COR-L47 (cell line): ENCODE measurements at places on chromosomes 7 and 10.

DNA sequence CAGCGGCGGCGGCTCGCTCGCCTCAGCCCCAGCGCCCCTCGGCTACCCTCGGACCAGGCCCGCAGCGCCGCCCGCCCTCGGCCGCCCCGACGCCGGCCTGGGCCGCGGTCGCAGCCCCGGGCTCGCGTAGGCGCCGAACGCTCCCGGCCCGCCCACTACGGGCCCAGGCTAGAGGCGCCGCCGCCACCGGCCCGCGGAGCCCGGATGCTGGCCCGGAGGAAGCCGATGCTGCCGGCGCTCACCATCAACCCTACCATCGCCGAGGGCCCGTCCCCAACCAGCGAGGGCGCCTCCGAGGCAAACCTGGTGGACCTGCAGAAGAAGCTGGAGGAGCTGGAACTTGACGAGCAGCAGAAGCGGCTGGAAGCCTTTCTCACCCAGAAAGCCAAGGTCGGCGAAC lies 18.2 kb upstream of the TSPAN33 start:
- DNase-seq: no peak

DNA sequence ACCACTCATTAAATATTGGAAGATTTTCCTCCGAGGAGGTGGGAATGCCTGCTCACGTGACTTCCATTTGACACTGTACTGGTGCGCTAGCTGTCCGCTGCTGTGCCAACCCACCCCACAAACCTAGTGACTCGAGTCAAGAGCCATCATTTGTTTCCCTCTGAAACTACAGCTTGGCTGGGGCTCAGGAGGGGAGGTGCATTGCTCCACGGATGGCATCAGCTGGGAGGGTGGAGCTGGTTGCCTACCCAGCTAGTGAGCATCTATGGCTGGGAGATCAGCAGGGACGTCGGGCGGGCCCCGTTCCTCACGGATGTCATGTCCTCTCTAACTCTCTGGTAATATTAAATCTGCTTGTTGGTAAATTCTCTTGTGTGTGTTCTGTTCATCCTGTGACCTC lies 9.5 kb upstream of the FOXL3 start:
- DNase-seq: no peak

- DNase-seq: no peak
These were observed 23.4 kb upstream of the ZC3HAV1 start for GRCh38 chr7:139132887-139133286.

DNA sequence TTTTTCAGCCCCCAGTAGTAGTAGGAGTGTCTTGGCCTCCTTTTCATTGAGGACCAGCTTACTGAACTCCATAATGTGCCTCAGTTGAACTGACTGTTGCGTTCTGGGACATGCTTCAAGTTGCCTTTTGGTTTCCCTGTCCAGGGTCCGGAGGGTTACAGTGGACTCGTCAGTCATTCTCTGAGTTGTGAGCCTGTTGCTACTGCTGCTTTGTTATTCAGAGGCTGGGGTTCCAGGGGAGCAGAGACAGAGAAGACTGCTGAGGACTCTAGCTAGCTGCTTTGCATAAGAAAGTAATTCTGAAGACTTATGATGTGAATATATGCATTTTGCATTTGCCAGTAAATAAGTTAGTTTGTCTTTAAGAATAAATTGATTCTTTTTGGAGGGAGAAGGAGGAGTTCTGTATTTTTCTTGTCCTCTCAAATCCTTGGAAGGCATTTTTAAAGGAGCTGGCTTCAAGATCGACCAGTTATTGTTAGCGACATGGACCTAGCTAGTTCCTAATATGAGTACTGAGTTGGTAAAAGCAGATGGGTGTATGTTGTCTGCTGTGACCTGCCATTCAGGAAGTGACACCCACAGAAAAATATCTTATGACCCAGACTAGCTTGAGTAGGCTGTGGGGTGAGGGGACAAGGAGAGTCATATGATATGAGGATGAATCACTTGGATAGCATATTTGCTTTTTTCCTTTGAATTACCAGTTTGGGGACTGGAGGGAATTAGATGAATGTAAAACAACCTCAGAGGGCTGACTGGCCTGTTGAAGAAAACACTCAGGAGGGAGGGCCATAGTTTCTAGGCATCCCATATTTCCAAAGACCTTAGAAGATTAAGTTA lies 8.3 kb downstream of the PI4K2A start:
- DNase-seq: no peak

GRCh38 chr7:149217570-149217969 lies 21.9 kb upstream of the ZNF212 start:
- no peak for DNase-seq

- DNase-seq: no peak
These were observed 38.7 kb upstream of the DLG5 start for GRCh38 chr10:77965294-77965693.

DNA sequence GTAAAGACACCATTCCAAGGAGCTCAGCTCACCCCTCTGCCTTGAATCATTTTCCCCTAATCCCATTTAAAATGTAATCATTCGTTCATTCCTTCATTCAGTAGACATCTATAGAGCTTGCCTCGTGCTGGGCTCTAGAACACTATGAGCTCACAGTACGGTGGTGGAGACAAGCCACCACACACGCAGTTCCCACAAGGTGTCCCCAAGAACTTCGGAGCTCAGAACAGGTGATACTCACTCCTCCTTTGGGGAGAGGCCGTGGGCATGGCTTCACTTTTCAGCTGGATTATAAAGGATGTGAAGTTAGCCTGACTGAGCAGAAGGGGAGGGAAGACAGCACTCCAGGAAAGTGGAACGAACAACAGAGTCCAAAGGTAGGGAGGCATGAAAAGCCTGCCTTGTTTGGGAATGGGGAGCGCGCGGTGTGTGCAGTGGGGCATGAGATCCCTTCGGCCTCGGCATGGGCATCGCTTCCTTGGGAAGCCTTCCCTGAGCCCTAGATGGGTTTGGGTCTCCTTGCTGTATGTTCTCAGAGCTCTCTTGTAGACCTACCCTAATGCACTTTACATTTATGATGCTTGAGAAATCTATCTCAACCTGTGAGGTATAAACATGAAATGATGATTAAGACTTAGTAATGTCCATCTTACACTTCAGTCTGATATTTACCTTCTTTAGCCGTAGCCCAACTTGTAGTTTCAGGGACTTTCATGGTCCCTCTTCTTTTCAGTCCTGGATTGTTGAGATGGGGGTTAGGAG lies 809 bp upstream of the OGA start:
- peak; percentile 45 for DNase-seq

DNA sequence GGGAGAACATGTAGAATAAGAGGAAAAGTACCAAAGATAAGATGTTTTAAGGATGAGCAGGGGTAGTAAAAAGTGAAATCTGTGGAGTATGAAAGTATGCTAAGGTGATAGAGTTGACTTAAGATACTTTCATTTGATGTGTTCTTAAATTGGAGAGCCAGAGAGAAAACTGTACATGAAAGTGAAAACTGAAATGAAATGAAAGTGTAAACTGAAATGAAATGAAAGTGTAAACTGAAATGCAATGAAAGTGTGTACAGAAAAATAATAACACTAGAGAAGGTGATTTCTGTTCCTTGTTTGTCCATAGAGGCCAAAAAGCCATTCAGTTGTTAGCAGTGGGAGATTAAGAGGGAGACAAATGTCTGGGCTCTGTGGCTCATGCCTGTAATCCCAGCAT lies 17.5 kb downstream of the AHR start:
- no peak for DNase-seq

- DNase-seq: no peak
These were observed 36.6 kb downstream of the CNNM1 start for GRCh38 chr10:99365736-99366135.

DNA sequence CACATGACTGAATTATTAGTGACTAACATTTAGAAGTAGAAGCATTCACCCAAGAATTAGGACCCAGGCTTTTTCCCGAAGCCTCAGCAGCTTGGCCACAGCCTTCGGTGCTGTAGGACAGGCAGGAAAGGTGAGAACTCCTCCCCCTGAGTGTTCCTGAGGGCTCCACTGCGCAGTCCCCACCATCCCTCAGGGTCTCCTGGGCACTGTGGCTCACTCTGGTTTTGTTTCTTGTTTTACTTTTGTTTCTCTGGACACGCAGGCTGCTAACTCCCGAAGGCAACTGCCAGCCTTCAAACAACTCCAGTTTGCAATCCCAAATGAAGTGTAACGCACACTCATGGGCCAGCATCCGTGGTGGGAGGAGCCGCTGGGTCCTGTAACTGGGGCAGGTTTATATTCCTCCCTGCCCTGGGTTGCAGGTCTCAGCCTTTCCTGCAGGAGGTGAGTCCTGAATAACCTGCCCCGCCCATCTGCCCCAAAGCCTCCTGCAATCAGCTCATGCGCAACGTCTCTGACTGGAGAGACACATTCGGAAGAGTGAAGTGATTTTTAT lies 492.9 kb downstream of the PTPRN2 start:
- DNase-seq: no peak

GRCh38 chr7:113000316-113001020 lies 86.2 kb downstream of the GPR85 start:
- no peak for DNase-seq

GRCh38 chr10:125811251-125811650 lies 11.8 kb downstream of the UROS start:
- DNase-seq: no peak

DNA sequence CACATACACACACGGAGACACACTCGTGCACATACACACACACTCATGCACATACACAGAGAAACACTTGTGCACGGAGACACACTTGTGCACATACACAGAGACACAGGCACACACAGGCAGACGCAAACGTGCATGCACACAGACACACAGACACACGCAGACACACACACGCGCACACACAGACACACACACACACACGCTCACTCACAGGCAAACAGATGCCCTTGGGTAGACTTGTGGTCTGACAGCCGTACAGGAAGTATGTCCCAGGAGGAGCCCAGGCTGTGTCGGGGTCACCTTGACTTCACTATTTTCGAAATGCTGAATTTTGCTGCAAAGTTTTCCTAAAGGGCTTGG lies 538.0 kb downstream of the DNAJB6 start:
- no peak for DNase-seq

- DNase-seq: no peak
These were observed 92.1 kb downstream of the CYP51A1 start for GRCh38 chr7:92042056-92042737.

GRCh38 chr7:149859876-149860275 lies 13.9 kb upstream of the ATP6V0E2 start:
- DNase-seq: no peak

GRCh38 chr10:128549101-128549608 lies 422.9 kb upstream of the MKI67 start:
- DNase-seq: no peak

- DNase-seq: no peak
These were observed 890 bp downstream of the ZFYVE27 start for GRCh38 chr10:97737770-97738265.

GRCh38 chr7:111076205-111076604 lies 14.7 kb upstream of the LRRN3 start:
- DNase-seq: no peak

DNA sequence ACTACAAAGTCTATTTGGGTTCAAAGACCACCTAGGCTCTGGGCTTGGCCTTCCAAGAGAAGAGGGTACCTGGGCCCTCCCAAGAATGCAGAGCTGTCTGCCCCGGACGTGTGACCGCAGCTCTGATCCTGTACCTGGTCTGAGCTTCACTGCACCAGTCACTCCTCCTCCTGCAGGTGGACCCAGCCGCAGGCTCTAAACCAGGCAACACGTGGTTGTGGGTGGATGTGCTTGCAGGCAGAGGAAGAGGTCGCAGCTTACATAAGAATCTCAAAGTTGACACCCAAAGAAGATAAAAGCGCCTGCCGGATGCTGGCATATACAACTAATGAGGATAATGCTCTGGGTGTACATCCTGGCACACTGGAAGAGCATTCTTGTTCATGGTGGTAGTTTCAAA lies 9.4 kb upstream of the PFKP start:
- no peak for DNase-seq

- DNase-seq: no peak
These were observed 15.4 kb downstream of the GSDME start for GRCh38 chr7:24741679-24742505.

DNA sequence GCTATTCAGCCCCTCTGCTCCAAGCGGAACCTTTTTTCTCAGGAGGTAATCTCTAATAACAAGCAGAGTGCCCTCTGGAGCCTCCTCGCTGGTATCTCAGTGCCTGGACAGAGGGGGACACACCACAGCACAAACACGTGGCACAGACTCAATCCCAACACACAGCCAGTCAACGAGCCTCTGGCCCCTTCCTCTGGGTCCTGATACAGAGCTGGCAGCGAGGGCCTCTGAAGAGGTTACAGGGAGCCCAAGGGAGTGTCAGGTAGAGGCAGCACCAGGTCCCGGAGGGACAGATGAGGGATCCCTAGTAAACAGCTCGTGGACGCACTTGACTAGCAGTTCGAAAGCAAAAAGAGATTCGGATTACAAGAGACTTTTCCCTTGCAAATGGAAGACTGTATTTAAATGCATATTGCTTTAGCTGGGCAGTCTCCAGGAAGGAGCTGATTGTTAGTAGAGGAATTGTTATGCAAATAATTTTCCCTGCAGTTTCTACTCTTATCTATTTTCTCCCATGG lies 14.1 kb downstream of the CXCL12 start:
- no peak for DNase-seq

GRCh38 chr7:36361227-36361626 lies 28.4 kb upstream of the ANLN start:
- DNase-seq: no peak

- no peak for DNase-seq
These were observed 30.1 kb downstream of the NUDCD3 start for GRCh38 chr7:44460325-44460724.

GRCh38 chr7:34022626-34023025 lies 117.3 kb downstream of the BMPER start:
- no peak for DNase-seq

DNA sequence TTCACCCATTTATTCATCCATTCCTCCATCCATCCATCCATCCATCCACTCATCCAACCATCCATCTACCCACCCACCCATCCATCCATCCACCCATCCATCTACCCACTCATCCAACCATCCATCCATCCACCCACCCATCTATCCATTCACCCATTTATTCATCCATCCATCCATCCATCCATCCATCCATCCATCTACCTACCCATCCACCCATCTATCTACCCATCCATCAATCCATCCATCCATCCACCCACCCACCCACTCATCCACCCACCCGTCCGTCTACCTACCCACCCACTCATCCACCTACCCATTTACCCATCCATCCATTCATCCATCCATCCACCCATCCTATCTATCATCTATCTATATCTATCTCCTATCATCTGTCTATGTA lies 169.4 kb upstream of the SHH start:
- DNase-seq: no peak

GRCh38 chr10:543131-543530 lies 146.3 kb downstream of the DIP2C start:
- no peak for DNase-seq

- DNase-seq: no peak
These were observed 534.3 kb downstream of the GRM8 start for GRCh38 chr7:126718419-126718818.

- no peak for DNase-seq
These were observed 66.3 kb upstream of the KLF6 start for GRCh38 chr10:3850999-3851937.

DNA sequence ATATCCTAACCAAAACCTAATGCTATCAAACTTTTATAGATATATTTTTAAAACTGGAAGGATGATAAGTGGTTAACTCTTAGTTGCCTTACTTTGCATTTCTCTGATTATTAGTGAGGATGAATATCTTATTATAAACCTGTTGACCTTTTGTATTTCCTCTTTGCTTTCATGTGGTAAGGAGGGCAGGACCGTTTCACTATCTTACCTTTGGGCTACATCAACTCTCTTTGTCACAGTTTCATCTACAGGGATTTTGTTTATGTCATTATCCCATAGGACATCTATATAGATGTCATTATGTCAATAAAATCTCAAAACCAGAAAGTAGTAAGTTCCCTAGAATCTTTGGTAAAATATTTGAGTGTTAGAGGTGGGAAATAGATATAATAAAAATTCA lies 219.3 kb downstream of the THSD7A start:
- no peak for DNase-seq

- no peak for DNase-seq
These were observed 10.8 kb downstream of the GIMAP6 start for GRCh38 chr7:150621376-150621775.
